ENCODE measurements at places on chromosomes 1 and 21.

- H3K27me3 ChIP-seq: peaks cover 12% of the 10 kb centered on the region
- no peak overlapping the region for H3K4me3 ChIP-seq
- H3K4me1 ChIP-seq: peaks cover 4% of the 10 kb centered on the region
- H3K36me3 ChIP-seq: no peaks in the 10 kb centered on the region
- DNase-seq: no peak
These were observed 6.6 kb upstream of the PRPF38B start for GRCh38 chr1:108685529-108685928.

DNA sequence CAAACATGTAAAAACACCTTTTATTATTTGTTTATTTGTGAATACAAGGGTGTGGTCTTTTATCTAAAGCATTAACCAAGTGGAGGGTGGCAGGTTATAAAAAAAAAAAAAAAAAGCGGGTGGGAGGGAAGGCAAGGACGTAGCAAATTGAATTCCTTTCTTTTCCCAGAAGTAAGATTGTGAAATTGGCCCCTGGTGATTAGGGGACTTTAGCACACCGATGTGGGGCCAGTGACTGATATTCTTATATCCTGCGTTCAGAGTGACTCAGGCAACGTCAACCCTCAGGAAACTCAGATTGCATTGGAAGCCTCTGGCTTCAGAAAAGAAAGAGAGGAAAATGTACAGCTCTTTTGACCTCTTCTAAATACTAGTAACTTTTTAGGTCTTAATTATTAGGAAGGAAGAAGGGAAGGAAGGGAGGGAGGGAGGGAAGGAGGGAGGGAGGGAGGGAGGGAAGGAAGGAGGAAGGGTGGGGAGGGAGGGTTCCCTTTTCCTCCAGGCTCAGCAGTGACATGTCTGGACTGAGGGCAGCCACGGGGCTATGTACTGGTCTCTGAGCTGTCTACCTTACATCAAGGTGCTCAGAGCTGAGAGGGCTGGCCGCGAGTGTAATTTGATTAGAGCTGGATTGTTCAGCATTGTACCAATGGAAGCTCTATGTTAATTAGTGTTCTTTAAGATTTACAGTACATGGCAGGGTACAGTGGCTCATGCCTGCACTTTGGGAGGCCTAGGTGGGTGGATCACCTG is 30.2 kb downstream of the EVA1C start:
- H3K4me3 ChIP-seq: no peak overlapping the region
- no peaks in the 10 kb centered on the region for H3K4me1 ChIP-seq

DNA sequence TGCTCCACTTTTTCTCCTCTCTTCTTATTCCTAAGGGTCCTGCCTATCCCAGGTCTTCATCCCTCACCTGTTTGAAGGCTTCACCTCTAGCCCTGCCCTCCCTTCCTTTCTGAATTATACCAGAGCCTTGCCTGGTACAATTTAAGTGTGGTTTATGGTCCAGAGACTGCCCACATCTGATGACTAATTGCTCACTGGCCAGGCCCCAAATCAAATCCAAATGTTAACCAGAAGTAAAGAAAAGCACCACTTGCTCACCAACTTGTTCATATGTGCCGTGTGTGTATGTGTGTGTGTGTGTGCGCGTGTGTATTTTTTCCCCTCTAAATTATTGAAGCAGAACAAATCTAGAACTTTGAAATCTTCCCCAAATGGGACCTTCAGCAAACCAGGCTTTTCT is 26.4 kb downstream of the MYOM3 start:
- no peak for DNase-seq
- H3K27ac ChIP-seq: no peak overlapping the region
- no peaks in the 10 kb centered on the region for H3K36me3 ChIP-seq
- H3K4me1 ChIP-seq: no peaks in the 10 kb centered on the region
- H3K4me3 ChIP-seq: no peak overlapping the region
- peaks cover 8% of the 10 kb centered on the region for H3K27me3 ChIP-seq

- H3K27ac ChIP-seq: no peak overlapping the region
- no peaks in the 10 kb centered on the region for H3K4me1 ChIP-seq
- DNase-seq: no peak
- no peak overlapping the region for H3K4me3 ChIP-seq
- no peaks in the 10 kb centered on the region for H3K36me3 ChIP-seq
- H3K27me3 ChIP-seq: peaks cover 17% of the 10 kb centered on the region
These were observed 14.7 kb upstream of the NBPF11 start for GRCh38 chr1:148166558-148167492.

DNA sequence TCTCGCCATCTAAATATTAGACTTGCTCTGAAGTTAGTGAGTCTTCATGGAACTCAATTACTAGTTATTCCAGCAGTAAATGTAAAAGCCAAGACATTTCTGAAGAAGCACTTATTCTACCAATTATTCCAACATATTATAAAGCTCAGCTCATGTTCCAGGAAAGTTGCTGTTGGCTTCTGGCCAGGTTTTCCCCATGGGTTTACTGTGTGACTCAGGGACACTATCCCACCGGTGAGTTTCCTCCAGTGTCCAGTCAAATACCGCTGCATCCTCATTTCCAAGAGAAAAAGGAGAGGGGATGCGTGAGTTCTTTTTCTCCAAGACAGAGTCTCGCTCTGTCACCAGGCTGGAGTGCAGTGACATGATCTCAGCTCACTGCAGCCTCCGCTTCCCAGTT is 9.2 kb upstream of the HHIPL2 start:
- DNase-seq: no peak
- H3K27ac ChIP-seq: no peak overlapping the region
- H3K4me1 ChIP-seq: no peaks in the 10 kb centered on the region
- H3K36me3 ChIP-seq: peaks cover 20% of the 10 kb centered on the region
- no peaks in the 10 kb centered on the region for H3K27me3 ChIP-seq

DNA sequence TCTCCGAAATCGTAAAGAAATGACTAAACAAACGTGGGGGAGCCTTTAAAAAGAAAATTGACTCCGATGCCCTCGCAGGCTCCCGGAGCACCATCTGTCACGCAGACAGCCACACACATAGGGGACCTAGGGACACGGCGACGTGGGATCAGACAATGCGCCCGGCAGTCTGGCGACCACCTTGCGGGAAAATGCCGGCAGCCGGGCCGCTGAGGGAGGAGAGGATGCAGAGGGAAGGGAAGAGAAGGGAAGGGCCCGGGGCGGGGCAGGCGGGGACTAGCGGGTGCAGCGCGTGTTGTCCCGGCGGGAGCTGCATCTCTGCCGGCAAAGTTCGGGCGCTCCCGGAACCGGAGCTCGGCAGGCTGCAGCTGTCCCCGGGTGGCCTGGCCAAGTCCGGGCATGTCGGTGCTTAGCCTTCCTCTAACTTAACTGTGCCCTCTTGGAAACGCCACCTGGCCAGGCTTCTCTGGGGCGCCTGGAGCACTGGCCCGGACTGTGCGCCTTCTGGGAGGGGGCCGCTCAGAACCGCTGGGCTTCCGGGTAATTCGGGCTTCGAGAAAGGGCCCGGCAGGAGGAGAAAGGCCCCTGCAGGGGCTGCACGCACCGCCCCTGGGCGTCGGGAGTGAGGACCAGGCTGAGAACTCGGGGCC is 1.8 kb downstream of the NHLH2 start:
- H3K4me3 ChIP-seq: peak overlapping the region; percentile 70
- no peak for DNase-seq
- no peak overlapping the region for H3K27ac ChIP-seq
- H3K4me1 ChIP-seq: no peaks in the 10 kb centered on the region
- H3K36me3 ChIP-seq: no peaks in the 10 kb centered on the region

DNA sequence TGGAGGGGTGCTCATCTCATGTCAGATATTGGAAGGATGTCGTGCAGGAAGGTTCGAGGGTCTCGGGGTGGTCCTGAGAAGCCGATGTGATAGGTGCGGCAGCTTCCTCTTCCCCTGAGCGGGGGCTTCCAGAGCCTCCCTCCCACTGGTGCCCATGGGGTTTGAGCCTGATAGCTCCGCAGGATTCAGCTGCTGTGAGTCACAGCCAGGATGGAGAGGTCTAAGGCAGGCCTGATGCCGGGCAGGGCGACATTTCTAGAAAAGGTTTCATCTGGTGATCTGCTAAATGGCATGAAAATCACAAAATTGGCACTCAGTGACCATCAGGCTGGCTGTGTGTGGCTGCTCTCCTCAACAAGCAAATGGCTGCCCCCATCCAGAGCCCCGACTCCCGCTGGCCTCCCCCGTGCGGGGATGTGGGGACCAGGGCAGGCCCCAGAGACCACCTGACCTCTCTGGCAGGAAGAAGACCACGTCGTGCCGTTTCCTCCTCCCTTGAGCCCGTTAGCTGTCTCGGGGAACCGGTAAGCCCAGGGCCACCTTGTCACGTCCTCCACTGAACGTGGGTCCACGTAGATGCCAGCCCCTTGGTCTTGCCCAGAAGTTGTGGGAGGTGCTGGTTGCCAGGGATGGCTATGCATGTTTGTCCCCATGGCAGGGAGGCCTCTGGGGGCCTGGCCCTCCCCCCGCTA is 66.1 kb downstream of the SKI start:
- H3K4me1 ChIP-seq: peaks cover 57% of the 10 kb centered on the region
- H3K27ac ChIP-seq: no peak overlapping the region
- no peaks in the 10 kb centered on the region for H3K27me3 ChIP-seq
- no peak for DNase-seq
- H3K36me3 ChIP-seq: peaks cover 1% of the 10 kb centered on the region

GRCh38 chr1:162985816-162986435 is 83.2 kb upstream of the RGS4 start:
- no peak for DNase-seq
- no peak overlapping the region for H3K27ac ChIP-seq
- H3K4me1 ChIP-seq: no peaks in the 10 kb centered on the region
- H3K4me3 ChIP-seq: no peak overlapping the region
- H3K27me3 ChIP-seq: no peaks in the 10 kb centered on the region

DNA sequence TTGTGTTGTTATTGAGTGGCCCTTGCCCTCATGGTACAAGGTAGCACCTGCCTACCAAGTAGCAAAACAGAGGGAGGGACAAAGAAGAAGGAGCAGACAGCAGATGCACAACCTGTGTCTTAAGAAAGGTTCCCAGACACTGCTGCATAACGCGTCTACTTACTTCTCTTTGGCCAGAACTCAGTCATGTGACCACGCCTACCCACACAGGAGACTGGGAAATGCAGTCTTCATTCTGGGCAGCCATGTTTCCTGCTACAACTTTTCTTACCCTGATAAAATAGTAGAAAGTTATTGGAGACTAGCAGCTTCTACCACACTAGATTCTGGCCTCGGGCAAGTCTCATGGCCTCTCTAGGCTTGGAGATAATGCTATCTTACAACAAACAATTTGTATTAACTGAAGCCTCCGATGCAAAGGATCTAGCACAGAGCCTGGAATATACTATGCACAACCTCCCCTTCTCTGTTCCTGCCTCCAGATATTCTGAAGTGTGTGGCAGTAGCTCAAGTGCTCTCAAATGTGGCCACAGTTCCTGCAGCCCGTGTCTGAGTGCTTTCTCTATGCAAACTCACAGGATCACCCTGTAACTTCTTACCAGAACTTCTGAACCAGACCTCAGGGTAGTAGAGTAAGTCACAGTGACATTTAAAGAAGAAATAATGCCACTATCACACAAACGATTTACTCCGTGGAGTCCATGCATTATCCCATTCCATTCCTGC is 34.1 kb upstream of the BTG2 start:
- peak overlapping the region; percentile 16 for H3K27ac ChIP-seq
- peak; percentile 70 for DNase-seq
- H3K27me3 ChIP-seq: no peaks in the 10 kb centered on the region
- H3K4me1 ChIP-seq: peaks cover 41% of the 10 kb centered on the region
- no peak overlapping the region for H3K4me3 ChIP-seq
- H3K36me3 ChIP-seq: no peaks in the 10 kb centered on the region

- DNase-seq: no peak
- H3K4me1 ChIP-seq: no peaks in the 10 kb centered on the region
- H3K4me3 ChIP-seq: no peak overlapping the region
- H3K36me3 ChIP-seq: no peaks in the 10 kb centered on the region
These were observed 27.5 kb downstream of the TMEM51 start for GRCh38 chr1:15180945-15181523.

- peaks cover 47% of the 10 kb centered on the region for H3K36me3 ChIP-seq
- H3K4me3 ChIP-seq: no peak overlapping the region
- peaks cover 60% of the 10 kb centered on the region for H3K4me1 ChIP-seq
These were observed 41.7 kb downstream of the WNT4 start for GRCh38 chr1:22101199-22101598.

GRCh38 chr1:169340882-169341281 is 26.7 kb downstream of the NME7 start:
- H3K27me3 ChIP-seq: peaks cover 1% of the 10 kb centered on the region
- no peak overlapping the region for H3K4me3 ChIP-seq
- peaks cover 19% of the 10 kb centered on the region for H3K36me3 ChIP-seq
- no peak overlapping the region for H3K27ac ChIP-seq
- H3K4me1 ChIP-seq: peaks cover 11% of the 10 kb centered on the region

DNA sequence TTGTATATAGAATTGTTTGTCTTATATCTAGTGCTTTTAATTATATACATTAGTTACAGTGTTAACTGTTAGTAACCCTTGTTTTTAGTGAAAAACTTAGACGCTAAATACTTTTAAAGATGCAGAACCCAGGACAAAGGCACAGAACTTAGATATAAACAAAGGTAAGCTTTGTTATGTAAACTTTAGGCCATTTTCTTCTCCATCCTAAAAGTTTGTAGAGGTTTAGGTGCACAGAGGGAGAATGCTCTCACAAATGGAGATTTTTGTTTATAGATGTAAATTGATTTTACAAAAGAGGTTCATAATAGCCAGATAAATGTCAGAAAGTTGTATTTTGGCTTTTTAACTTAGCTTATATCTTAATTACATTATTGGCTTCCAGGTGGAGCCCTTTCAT is 490.5 kb upstream of the LRRC7 start:
- DNase-seq: no peak
- peaks cover 2% of the 10 kb centered on the region for H3K27me3 ChIP-seq
- no peaks in the 10 kb centered on the region for H3K4me1 ChIP-seq
- no peaks in the 10 kb centered on the region for H3K36me3 ChIP-seq
- H3K4me3 ChIP-seq: no peak overlapping the region

DNA sequence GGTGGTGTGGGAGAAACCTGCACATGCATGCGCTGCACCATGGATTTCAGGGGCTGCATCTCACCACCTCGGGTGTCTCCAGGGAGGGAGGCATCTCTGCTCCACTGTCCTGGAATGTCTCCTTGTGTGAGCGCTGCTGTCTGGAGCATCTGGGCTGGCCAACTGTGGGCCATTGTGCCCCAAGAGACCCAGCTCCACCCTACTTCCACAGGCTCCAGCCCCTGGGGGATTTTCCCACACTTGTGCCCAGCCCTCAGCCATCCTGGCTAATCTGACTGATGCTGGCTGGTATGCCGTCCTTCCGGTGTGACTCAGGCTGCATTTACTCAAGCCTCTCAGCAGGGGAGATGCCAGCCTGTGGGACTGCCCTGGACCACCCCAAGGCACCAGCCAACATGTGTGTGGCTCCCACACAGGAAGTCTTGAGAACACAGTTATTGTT is 62.0 kb downstream of the TRIM11 start:
- no peak for DNase-seq
- H3K27ac ChIP-seq: no peak overlapping the region
- H3K4me1 ChIP-seq: no peaks in the 10 kb centered on the region
- H3K27me3 ChIP-seq: no peaks in the 10 kb centered on the region

DNA sequence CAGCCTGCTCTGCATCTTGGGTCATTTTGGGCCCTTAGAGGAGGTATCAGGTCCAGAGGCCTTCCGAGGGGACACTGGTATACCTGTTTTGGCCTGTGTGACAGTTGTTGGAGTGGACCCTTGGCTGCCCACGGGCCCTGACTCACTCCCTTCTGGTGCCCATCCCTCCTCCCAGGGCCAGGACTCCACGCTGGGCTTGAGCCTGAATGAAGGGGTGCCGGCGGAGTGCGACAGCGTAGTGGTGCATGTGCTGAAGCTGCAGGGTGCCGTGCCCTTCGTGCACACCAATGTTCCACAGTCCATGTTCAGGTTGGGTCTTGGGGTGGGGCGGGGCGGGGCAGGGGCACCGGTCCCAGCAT is 11.1 kb downstream of the FAAH start:
- H3K36me3 ChIP-seq: no peaks in the 10 kb centered on the region
- no peak overlapping the region for H3K4me3 ChIP-seq
- H3K4me1 ChIP-seq: no peaks in the 10 kb centered on the region
- H3K27ac ChIP-seq: no peak overlapping the region
- no peak for DNase-seq
- H3K27me3 ChIP-seq: peaks cover 2% of the 10 kb centered on the region
